ENCODE measurements at places on chromosomes 2 and 18.

DNA sequence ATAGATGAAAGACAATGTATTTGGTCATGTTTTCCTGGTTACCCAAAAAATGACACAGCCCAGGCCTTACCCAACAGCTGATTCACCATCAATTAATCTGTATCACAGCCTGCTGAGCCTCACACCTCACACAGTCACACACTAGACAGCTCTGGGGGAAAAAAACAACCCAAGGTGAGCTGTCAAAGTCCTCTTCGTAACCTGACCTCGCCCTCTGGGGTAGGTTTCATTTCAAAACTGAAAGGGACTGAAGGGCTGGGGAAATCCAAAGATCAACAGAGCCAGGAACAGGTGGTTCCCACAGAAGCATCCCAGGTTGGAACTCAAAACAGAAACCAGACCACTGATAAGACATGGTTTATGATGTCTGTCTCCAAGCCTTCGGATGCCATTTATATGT lies 18.2 kb upstream of the PCBP1 start:
- DNase-seq: no peak

DNA sequence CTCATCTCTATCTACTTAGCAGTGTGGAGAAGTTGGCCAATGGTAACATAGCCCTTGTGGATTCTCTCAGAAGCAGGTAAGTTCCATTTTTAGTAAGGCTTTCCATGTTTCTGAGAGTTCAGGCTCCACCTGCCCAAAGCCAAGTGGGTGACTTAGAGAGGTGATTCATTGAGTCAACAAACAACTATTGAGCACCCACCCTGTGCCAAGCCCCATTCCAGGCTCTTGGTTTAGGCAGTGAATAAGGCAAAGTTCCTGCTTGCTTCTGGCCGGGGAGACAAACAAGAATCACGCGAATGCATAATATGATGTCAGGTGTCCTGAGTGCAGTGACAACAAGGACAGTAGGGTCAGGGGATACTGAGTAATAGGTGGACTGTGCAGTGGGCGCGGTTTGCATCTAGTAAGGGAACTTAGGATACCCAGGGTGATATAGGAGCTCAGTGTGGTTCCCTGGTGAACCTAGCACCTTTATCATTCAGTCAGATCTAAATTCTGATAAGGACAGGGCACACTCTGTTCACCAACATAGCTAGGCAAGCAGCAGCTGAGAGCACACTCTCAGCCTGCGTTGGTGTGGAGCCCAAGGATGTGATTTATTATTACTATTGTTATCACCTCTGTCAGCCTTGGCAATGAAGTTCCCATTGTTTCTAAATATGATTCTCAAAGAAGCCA lies 31.7 kb upstream of the KCTD1 start:
- no peak for DNase-seq

DNA sequence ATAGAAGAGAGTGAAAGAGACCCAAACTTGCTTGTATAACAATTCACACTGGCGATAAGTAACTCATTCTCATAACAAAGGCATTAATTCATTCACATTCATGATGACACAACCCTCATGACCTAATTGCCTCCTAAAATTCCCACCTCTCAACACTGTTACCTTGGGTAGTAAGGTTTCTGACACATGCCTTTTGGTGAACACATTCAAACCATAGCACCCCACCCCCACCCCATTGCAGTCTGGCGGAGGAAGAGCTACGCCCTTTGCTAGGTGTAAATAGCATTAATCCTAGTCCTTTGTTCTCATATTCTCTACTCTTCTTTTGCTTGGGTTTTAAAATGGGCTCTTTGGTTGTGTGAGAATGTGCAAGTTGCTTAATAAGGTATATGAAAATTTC lies 361.5 kb downstream of the DSEL start:
- DNase-seq: no peak

DNA sequence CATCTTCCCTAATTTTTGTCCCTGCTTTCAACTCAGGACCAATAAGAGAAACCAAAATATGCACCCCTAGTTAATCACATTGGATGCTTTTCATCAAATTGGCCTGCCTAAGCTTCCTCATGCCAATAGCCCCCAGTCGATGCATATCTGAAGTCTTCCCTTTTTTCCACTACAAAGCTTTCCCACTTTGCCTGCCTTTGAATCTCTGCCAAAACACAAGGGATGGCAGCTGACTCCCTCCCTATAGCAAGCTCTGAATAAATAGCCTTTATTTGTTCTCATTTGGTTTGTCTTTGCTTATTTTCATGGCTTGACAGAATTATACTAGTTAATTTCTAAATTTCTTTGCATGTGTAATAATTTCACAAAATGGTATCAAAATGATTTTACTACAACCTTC lies 621.2 kb downstream of the MBD2 start:
- DNase-seq: no peak

- DNase-seq: no peak
Observed at GRCh38 chr2:179584760-179585159, 276.7 kb downstream of the ZNF385B start.

GRCh38 chr2:86229221-86229620 lies 30.0 kb downstream of the MRPL35 start:
- no peak for DNase-seq

GRCh38 chr2:134341476-134341875 lies 87.6 kb downstream of the MGAT5 start:
- no peak for DNase-seq

Data from stimulated activated CD8-positive, alpha-beta memory T cell treated with anti-CD3 and anti-CD28 coated beads, Interleukin-15, amount 100 ng/mL, for 24 hours (primary cell).